Chondrocyte (in vitro differentiated cells): ENCODE measurements at places on chromosomes 1 and 21.

- no peaks in the 10 kb centered on the region for H3K4me1 ChIP-seq
- no peaks in the 10 kb centered on the region for H3K36me3 ChIP-seq
- peaks cover 3% of the 10 kb centered on the region for H3K27me3 ChIP-seq
- no peak for DNase-seq
- no peak overlapping the region for H3K27ac ChIP-seq
These were observed 537.5 kb downstream of the LTN1 start for GRCh38 chr21:28455253-28455600.

DNA sequence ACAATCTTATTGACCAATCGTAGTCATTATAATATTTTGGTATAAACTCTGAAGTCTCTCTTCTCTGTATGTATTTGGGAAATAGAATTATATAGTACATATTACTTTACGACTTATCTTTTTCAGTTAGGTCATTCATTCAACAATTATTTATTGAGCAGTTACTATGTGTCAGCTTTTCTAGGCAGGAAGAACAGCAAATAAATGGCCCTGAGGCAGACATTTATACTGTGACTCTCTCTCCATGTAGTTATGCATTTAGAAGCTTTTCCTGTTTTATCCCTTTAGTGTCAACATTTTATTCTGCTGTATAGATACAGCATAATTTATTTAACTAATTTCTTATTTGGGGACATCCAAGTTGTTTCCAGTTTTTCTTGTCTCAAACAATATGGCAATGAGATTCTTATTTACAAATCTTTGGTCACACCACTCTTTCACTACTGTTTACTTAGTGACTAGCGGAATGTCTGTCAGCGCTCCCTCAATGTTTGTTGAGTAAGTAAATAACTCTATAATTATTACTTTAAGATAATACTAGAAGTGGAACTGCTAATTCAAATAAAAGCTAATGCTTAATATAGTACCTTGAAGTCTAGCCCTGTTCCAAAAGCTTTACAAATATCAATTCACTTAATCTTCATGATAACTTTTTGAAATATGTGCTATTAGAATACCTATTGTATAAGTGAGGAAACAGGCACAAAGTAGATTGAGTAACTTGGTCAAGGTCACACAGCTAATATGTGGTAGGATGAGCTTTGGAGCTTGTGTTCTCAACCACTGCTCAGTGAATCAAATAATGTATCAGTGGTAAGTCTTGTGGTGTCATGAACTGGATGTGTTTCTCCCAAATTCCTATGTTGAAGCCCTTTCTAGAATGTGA lies 465.6 kb downstream of the SIPA1L2 start:
- H3K27me3 ChIP-seq, result no peaks in the 10 kb centered on the region
- no peaks in the 10 kb centered on the region for H3K36me3 ChIP-seq

DNA sequence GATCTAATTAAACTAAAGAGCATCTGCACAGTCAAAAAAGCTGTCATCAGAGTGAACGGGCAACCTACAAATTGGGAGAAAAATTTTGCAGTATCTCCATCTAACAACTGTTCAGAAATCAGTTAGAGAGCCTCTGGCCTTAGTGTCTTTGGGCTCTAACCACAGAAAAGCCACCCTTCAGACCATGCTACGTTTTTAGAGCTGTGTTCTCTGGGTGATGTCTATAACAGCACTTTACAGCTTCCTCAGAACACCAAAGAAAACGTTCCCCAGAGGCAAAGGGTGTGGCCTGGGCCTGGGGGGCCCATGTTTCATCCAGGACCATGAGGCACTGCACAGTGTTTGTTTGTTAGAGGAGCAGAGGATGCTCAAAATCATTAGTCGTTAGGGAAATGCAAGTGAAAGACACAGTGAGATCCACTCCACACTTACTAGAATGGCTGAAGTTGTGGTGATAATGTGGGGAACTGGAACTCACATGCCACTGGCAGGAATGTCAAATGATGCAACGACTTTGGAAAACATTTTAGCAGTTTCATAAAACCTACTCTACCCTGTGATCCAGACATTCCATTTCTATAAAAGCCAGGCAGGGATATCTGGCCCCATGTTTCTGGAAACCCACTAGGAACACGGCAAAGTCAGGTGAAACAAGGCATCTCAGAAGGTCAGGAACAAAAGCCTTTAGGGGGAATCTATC lies 250.4 kb upstream of the HOOK1 start:
- no peaks in the 10 kb centered on the region for H3K27me3 ChIP-seq
- DNase-seq, result no peak
- H3K4me3 ChIP-seq, result no peak overlapping the region
- no peak overlapping the region for H3K27ac ChIP-seq

DNA sequence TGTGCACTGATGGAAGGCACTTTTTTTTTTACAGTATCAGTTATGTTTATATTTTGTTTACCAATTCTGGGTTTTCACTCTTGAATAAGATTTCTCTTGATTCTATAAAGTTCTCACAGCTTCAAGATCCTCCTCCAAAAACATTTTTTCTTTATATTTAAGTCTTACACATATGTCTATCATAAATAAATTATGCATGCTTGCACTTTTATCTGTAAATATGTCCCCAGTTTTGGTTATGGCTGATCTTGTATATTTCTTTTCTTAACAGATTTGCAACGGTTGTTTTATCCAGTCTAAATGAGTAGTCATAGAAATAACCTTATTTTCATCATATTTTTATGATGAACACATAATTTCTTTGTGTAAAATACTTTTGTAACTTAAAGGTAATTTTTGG lies 1456.5 kb downstream of the MRPL39 start:
- H3K27me3 ChIP-seq, result no peaks in the 10 kb centered on the region
- H3K4me1 ChIP-seq, result no peaks in the 10 kb centered on the region
- H3K4me3 ChIP-seq, result no peak overlapping the region

GRCh38 chr1:240619906-240620621 lies 8.1 kb upstream of the GREM2 start:
- H3K4me3 ChIP-seq, result peak overlapping the region; percentile 45
- H3K27ac ChIP-seq, result no peak overlapping the region
- no peaks in the 10 kb centered on the region for H3K27me3 ChIP-seq

- H3K4me3 ChIP-seq, result no peak overlapping the region
- H3K4me1 ChIP-seq, result peaks cover 35% of the 10 kb centered on the region
- H3K27me3 ChIP-seq, result no peaks in the 10 kb centered on the region
- H3K36me3 ChIP-seq, result no peaks in the 10 kb centered on the region
These were observed 29.9 kb downstream of the GIPC2 start for GRCh38 chr1:78075621-78076020.

GRCh38 chr1:43446881-43447835 lies 6.6 kb downstream of the HYI start:
- peaks cover 4% of the 10 kb centered on the region for H3K4me1 ChIP-seq
- H3K27ac ChIP-seq, result no peak overlapping the region
- no peak for DNase-seq
- no peak overlapping the region for H3K4me3 ChIP-seq
- no peaks in the 10 kb centered on the region for H3K27me3 ChIP-seq

DNA sequence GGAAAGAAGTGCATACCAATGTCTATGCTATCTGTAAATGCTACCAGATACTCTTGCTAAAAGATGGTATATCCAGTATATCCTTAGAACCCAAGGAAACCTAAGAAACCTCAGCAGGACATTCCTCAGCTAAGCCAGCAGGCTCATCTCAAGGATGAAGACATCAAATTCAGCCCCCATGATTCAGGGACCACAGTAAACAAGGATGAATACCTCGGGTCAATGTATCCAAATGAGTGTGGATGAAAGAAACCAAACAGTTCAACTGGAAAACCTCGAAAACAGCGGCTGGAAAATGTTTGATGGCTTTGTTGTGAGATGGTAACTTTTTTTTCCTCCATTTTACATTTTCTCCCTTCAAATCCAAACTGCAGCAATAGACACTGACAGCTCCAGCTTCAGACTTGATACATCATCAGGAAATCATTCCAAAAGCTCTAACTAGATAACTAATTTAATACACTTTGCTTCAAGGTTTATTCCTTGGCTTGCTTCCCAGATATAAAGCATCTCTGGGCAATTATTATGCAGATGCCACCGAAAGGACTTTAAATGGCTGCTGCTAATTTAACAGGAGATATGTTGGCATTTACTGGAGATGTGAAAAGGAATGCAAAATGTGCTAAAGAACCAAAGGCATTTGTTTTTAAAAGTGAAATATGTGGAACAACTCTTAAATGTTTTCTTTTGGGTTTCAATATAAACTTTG lies 73.6 kb downstream of the SMYD2 start:
- peaks cover 55% of the 10 kb centered on the region for H3K4me1 ChIP-seq
- H3K4me3 ChIP-seq, result no peak overlapping the region
- no peaks in the 10 kb centered on the region for H3K27me3 ChIP-seq
- H3K27ac ChIP-seq, result peak overlapping the region; percentile 50
- H3K36me3 ChIP-seq, result peaks cover 32% of the 10 kb centered on the region

DNA sequence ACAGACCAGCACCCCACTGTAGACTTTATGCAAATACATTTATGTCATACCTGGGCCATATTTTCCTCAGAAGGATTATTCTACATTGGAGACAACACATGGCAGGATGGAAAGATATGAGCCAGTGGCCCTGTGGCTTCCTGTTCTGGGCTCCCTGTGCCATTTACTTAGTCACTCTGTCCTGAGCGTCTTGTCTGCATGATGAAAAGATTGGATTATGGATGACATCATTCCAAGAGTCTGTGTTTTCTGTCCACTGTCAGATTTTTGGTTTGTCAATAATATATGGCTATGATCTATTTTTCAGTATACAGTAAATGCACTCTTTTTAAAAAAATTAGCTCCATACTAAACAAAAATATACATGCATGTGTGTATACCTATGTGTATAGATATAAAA lies 30.8 kb downstream of the IGSF5 start:
- H3K4me3 ChIP-seq, result no peak overlapping the region
- no peaks in the 10 kb centered on the region for H3K36me3 ChIP-seq
- H3K4me1 ChIP-seq, result peaks cover 17% of the 10 kb centered on the region
- H3K27me3 ChIP-seq, result peaks cover 3% of the 10 kb centered on the region

GRCh38 chr1:56627019-56627635 lies 18.0 kb upstream of the PRKAA2 start:
- no peaks in the 10 kb centered on the region for H3K36me3 ChIP-seq
- H3K27me3 ChIP-seq, result no peaks in the 10 kb centered on the region
- no peak for DNase-seq
- H3K4me3 ChIP-seq, result no peak overlapping the region

DNA sequence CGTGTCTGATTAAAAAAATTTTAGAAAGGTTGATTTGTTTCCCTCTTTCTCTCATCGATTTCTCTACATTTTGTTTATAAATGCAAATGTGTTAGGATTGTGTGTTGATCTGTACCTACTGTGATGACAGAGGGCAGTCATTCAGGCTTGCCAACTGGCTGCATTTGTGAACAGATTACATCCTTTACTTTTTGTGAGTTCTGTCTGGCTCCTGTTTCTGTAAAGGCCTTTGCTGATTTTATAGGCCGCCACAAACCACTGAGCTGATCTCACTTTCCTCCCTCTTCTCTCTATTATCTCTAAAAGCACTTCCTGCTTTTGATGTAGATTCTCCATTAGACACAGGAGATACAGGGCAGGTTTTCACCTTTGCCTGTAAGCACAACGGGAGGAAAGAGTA lies 106.8 kb downstream of the ESRRG start:
- H3K4me1 ChIP-seq, result no peaks in the 10 kb centered on the region
- DNase-seq, result no peak
- no peak overlapping the region for H3K27ac ChIP-seq

DNA sequence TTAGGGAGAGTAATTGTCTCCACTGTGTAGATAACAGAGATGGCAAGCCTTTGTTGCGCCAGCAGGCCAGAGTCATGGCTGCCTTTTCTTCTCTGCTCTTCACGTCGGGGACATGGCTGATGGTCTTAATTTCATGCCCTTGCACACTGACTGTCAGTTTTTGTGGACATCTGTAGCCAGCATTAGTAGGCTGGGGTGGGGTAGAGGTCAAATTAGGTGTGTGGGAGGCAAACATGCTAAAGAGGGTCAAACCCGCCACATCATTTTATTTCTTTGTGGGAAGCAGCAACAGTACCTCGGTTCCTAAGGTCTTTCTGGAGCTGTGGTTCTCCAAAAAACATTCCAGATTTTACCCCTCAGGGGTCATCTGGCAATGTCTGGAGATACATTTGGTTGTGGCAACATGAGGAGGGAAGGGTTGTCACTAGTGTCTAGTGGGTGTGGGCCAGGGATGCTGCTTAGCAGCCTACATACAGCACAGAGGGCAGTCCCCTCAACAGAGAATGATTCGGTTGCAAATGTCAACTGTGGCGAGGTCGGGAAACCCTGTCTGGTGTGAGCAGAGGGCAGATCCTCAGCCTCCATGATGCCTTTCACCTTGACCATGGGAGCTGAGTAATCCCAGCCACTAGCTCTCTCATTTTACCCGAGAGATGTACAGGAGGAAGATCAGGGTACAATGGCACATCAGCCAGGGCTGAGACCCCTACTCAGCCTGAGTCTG lies 14.7 kb downstream of the RUNX1 start:
- no peak for DNase-seq
- no peak overlapping the region for H3K27ac ChIP-seq
- peaks cover 4% of the 10 kb centered on the region for H3K36me3 ChIP-seq
- H3K4me1 ChIP-seq, result no peaks in the 10 kb centered on the region

DNA sequence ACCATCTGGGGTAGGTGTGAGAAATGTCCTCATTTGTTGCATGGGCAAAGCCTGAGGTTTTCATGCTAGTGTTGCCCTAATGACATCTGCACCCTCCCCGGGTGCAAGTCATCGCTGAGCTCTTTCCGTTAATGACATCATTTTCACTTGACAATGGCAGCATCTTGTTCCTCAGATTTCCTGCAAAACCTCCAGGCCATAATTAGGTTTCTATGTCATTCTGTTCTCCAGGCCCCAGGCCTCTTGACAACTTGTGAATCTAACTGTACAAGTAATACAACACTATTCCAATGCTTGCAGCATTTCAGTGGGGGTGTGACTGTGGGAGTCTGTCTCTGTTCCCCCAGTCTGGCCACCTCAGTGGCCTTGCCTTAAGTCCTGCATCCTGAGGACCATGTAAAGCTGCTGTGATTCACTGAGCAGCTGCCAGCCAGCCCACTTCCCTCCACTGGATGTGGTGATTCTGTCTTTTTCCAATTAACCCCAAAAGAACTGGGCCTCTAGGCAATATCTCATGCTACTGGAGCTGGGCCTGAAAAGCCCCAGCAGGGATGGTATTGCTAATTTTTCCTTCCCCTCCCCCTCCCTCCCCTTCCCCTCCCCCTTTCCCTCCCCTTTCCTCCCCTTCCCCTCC lies 22.8 kb downstream of the RAB7B start:
- H3K4me1 ChIP-seq, result peaks cover 6% of the 10 kb centered on the region
- H3K27ac ChIP-seq, result no peak overlapping the region
- peaks cover 11% of the 10 kb centered on the region for H3K36me3 ChIP-seq
- DNase-seq, result no peak

DNA sequence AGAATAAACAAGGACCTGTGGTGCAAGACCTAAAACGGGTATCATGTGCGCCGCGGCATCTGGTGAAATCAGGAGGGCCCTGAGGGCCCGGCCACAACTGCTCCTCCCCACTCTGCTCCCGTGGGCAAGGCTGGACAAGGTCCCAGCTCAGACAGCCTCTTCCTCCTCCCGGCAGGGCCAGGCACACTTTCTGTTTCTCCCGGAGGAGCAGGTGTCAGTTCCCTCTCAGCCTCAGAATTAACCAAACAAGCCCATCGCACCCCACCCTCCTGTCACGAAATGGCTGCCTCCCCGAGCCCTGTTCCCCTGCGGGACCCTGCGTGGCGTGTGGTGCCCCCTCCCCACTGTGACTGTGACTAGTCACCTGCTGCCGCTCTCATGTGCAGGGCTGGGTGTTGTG lies 15.2 kb downstream of the PTTG1IP start:
- peaks cover 17% of the 10 kb centered on the region for H3K4me1 ChIP-seq
- no peak overlapping the region for H3K27ac ChIP-seq
- peaks cover 38% of the 10 kb centered on the region for H3K36me3 ChIP-seq
- H3K4me3 ChIP-seq, result no peak overlapping the region
- H3K27me3 ChIP-seq, result no peaks in the 10 kb centered on the region

GRCh38 chr1:53946252-53947171 lies at the start of gene LRRC42:
TSS of gene LRRC42 (plus strand) at chr1:53946350. CDS start at chr1:53952000, 5,650 bp downstream.
- no peak for DNase-seq
- H3K4me1 ChIP-seq, result peaks cover 59% of the 10 kb centered on the region
- H3K4me3 ChIP-seq, result peak within 1 kb of the TSS; percentile 93
